ENCODE measurements at places on chromosomes 11 and 22. TPM values are rescaled to one million over a fixed set of nuclear protein-coding genes. Genes with fewer than 3 reads are reported as not detected.

TSG101 gene
- total RNA-seq: 45.4 TPM

DNA sequence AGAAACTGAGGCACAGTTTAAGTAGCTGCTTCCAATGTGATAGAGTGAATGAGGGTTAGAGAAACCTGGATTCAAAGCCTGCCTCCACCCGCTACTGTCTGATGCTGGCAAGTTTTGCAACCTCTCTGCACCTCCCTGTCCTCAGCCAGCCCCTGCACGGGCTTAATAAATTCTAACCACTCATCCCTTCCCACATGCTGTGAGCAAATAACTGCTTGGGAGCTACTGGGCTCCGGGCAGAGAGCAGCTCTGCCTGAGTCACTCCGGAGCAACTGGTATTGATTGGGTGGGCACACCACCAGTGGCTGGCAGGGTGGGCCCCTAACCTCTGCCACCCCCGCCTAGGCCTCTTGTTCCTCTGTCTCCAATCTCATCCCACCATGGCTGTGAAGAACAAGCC is 104.3 kb upstream of the SYT13 start:
- no peak for DNase-seq

DNA sequence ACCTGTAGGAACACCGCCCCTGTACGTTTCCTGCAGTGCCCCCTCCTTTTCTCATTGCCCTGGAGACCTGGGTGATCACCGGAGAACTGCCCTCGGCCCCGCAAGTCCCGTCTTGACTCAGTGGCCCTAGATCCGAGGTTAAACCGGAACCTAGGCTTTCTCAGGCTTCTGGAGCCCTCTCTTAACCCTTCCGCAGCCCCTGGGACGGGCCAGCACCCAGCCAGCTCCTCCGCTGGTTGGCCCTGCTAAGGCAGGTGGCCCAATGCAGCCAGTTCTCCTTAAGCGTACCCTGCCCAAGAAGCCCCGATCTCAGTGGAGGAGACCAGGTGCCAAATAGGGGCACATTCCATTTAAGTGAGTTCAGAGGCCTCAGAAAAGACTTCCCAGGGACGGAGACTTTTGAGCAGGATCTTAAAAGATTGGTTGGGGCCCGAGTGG is 776 bp downstream of the NLRX1 start:
- DNase-seq: no peak

GRCh38 chr11:69691463-69691862 is 12.4 kb downstream of the FGF19 start:
- no peak for DNase-seq

- no peak for DNase-seq
Measured at GRCh38 chr11:62922189-62922589, 1.0 kb upstream of the CHRM1 start.

- DNase-seq: no peak
Measured at GRCh38 chr11:36313750-36314433, 17.8 kb downstream of the PRR5L start.

All from CD8-positive, alpha-beta memory T cell (primary cell).